ENCODE measurements at places on chromosomes 11 and 22.

DNA sequence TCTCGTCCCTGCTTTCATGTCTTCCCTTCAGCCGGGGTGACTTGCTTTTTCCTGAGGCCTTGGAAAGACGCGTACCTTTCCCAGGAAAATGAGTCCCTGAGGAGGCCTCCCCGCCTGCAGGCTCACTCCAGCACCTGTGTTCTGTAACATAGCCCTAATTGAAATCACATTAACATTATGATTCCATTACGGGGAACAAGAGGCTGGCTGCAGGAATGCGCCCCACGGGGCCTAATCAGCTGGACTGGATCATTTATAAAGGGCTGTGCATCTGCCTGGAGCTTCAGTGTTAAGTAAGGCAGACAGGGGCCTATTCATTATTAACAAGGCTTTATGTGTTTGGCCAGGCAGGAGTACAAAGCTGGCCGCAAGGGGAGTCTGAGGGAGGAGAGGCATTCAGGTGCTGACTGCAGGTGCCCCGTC, 41.9 kb upstream of the TSPAN18 start:
- no peak for DNase-seq

DNA sequence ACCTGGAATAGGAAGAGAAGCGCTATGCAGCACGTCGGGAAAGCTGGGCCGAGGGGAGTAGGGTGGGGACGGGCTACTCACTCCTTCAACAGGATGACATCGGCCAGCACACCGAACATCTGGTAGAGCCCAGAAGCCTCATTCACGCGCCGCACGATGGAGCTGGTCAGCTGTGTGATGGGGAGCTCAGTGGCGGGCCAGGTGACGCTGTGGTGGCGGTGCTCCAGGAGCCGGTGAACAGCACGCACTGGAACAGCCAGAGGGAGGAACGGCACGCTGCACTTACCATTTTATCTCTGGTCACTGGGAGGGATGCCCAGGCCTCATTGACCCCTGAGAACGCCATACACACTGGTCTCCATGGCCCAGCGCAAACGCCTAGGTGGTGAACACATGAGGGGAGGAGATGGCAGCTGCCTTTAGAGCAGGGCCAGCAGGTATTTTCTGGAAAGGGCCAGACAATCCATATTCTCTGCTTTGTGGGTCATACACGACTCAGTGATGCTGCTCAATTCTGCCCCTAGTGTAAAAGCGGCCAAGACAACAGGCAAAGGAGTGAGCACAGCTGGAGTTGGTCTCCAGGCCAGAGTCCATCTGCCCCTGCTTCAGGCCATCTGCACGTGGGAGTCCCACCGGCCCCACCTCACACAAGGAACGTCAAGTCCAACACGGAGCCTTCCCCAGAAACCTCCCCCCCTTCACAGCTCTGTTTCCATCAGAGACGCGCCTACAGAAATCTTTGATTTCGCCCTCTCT, 8.8 kb downstream of the FOXRED2 start:
- no peak for DNase-seq

- no peak for DNase-seq
Observed at GRCh38 chr22:30332551-30332950, 5.8 kb upstream of the TBC1D10A start.

- DNase-seq, result no peak
Observed at GRCh38 chr22:40233886-40234285, 56.2 kb downstream of the TNRC6B start.

GRCh38 chr22:43889860-43890253, 2.0 kb downstream of the PNPLA5 start:
- no peak for DNase-seq

- no peak for DNase-seq
Observed at GRCh38 chr22:48528221-48528915, 1299.3 kb downstream of the BRD1 start.

GRCh38 chr22:35212009-35212408, 45.3 kb upstream of the HMGXB4 start:
- DNase-seq, result no peak

GRCh38 chr11:128457874-128458273, 129.5 kb downstream of the ETS1 start:
- no peak for DNase-seq

DNA sequence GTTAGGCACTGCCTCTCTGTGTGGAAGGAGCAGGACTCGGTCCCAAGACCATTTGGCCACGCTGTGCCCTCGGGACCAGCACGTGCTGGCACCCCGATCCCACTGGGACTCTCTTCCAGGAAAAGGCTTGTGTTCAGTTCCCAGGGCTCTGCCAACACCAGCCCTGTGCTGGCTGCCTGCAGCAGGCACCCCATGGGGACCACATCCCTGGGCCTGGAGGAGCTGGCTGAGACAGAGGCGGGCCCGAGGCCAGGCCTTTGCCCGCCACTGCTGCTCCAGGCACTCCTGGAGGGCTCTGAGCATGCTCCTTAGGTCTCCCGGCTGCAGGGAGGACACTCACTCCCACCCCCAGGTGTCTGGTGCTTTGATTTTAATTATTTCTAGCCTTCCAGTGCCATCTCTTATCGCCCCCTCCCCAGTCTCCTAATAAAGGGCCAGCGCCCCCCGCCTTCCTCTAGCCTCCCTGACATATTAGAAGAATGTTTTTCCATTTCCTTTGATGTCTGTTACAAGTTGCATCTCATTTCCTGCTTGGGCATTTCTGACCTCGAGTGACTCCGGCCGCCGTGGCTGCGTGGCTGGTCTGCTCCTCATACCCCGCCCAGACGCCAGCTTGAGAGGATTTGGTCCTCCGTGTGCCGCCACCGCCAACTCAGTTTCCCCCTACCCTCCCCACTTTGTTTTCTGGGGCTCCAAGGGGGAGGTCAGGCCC, 14.4 kb downstream of the CDKN1C start:
- DNase-seq, result no peak

DNA sequence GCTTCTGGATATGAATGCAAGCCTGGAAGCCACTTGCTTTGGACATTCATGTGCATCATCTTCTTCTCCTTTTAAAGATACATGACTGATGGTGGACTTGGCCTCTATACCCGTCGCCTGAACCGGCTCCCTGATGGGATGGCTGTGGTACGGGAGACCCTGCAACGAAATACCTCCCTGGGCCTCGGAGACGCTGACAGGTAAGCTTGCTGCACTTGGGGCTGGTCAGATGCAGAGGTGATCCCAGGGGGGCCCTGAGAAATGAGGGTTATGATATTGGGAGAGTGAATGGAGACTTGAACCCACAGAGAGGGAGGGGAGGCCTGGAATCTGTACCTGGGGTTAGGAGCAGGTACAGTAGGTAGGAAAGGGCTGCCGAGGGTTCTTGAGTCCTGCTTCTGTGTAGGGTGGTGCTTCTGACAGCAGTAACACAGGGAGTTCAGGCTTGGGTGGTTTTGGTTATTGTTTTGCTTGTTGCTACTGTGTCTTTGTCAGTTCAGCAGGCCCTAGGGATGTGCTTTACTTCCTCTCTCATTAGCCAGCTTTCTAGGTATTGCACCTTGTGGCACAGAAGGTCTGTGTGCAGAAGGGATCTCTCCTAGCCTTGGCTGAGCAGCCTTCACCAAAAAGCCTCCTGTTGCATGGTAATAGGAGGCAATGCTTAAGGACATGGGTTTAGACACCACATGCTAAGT, 176.1 kb downstream of the DBX1 start:
- no peak for DNase-seq

DNA sequence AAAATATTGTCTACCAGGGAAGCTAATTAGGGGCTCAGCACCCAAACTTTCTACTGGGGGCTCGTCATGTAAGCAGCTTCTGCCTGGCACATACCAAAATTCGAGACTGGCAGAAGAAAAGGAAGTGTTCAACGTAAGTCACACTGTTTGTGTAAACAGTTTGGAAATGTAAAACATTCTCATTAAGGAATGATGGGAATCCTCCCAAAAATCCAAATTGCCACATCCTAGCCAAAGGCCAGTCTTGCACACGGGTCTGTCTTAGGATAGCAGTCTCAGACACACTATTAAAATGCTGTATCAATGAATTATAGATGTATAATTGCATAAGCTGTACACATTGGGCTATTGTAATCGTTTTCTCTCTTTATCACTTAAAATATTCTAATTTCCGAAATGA, 28.9 kb downstream of the CUL5 start:
- no peak for DNase-seq

DNA sequence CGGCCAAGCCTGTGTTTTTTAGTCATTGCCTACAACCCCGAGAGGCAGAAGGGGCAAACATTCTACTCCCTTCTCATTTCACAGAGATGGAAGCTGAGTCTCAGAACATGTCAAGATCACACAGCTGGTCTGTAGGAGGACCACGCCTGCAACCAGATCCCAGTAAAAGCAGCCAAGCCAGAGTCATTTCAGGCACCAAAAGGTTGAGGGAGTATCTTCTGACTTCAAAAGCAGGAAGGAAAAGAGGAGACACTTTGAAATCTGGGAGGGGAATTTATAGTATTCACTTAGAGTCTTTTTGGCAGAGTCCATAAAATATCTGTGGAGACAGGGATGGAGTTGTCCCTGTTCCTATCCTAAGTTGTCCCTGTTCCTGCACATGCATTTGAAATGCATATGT, 17.9 kb upstream of the ZDHHC13 start:
- no peak for DNase-seq

DNA sequence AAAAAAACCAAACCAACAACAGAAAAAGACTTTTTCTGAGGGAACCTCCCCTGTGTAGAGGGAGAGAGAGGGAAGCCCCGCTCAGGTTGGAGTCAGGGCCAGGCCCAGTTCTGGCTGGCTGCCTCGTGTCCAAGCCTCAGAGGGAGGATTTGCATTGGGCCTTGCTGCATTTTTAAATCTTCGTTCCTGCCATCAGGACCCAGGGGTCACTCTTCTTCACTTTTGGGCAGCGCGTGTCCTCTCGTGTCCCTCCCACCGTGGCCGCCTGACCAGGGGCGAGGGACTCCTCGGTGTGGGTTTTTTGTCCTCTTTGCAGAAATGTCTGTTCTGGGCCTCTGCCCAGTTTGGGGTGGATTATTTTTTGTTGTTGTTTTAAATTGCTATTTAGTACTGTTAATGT, 57.9 kb downstream of the LRRC74B start:
- DNase-seq, result no peak

GRCh38 chr22:35172442-35172841, 84.9 kb upstream of the HMGXB4 start:
- DNase-seq, result no peak

- DNase-seq, result no peak
Observed at GRCh38 chr22:49726022-49726681, 101.5 kb downstream of the BRD1 start.

- no peak for DNase-seq
Observed at GRCh38 chr22:30866811-30867271, 101.7 kb downstream of the MORC2 start.

- DNase-seq, result peak; percentile 44
Observed at GRCh38 chr11:65780770-65781151, at the start of gene AP5B1. Gene AP5B1 (minus strand): TSS chr11:65780976. CDS start chr11:65780591, 385 bp downstream.
